ENCODE measurements at places on chromosomes 16 and 17. TPM values are rescaled to one million over a fixed set of nuclear protein-coding genes. Genes with fewer than 3 reads are reported as not detected.

The IRX3 gene
- 0.96 TPM for total RNA-seq

The ADGRG3 gene
- total RNA-seq, result not detected

The SLC7A6OS gene
- 7.9 TPM for total RNA-seq

The KIF22 gene
- total RNA-seq, result 25.0 TPM

The TMEM204 gene
- total RNA-seq, result 6.7 TPM

The LRRC36 gene
- total RNA-seq, result 1.9 TPM

The ADORA2B gene
- total RNA-seq, result 13.5 TPM

The GNGT2 gene
- total RNA-seq, result not detected

Data from umbilical cord (tissue), 2 donors.